Kidney glomerular epithelial cell (primary cell): ENCODE measurements at places on chromosomes 1 and 21.

GRCh38 chr21:41924368-41924754, 29.5 kb downstream of the C2CD2 start:
- no peak for DNase-seq

DNA sequence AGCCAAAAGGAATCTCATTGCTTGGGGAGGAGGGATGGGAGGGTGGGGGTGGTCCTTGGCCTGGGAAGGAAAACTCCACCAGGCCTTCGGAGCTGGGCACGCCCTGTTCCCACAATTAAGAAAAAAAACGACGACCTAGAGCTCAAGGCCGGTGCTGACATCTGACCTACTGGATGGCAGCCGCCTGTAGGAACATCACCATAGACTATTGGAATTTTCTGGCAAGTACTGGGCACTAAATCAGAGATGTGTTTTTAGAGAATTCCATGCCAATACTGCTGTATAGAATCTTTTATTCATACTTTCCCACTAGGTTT, 729 bp downstream of the NADK start:
- no peak for DNase-seq

DNA sequence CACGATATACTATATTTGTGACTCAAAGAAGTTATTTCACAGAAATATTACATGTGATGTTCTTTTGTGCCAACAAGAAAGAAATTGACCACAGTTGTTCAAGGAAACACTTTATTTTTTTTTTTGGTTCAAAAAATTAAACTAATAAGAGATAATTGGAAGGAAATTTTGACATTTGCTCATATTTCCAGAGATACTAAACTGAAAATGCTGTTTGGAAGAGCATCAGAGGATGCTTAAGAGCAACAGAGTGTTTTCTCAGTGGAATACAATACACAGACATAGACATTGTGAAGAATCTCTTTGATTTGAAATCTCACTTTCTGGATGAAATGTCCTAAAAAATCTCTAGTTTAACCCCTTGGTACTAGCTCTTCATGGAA, 760.4 kb upstream of the CXADR start:
- DNase-seq = no peak

DNA sequence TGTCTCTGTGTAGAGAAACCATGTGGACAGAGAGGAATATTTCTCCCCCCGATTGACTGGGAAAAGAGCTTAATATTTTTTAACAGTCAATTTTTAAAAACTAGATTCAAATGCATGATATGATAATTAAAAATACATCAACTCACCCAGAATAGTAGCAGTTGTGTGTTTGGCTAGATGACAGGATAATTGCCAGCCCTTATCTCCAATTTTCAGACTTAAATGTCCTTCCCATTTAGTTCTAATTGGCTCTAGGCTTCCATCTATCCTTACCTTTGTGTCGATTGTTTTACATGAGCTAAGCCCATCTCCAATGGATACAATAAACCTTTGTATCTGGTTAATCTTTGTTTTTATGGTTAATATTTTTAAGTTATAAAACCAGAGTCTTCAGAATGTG, 23.9 kb upstream of the KIAA0040 start:
- DNase-seq = no peak

- no peak for DNase-seq
Observed at GRCh38 chr1:180211860-180212229, 18.2 kb upstream of the LHX4 start.

DNA sequence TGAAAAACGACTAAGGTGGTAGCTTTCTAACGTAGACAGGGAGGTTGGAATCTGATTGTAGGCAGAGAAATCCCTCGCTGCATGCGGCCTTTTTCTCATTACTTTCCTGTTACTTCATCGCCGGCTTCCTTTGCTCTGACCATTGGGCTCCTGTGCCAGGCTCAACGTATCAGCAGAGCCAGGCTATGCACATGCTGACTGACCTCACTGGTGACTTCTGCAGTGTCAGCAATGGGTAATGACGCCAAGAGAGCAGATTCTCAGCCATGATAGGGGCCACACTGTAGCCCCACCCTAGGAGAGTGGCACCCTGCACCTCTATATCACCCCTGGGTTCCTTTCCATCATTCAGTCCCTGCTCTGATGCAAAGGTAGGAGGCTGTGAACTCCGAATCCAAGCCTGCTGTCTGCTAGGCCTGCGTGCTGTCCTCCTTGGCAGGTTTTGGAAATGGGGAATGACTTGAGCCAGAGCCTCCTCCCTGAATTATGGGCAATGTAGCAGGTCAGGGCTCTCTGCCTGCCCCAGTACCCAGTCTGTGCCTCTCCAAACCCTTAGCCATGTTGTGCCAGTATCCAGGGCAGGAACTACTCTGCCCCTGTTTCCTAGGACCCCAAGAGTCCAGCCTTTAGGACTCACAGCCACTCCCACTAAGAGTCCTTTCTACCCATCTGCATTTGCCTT, 11.4 kb downstream of the PPFIA4 start:
- DNase-seq = no peak

GRCh38 chr1:217553949-217554509, 76.9 kb downstream of the GPATCH2 start:
- no peak for DNase-seq

DNA sequence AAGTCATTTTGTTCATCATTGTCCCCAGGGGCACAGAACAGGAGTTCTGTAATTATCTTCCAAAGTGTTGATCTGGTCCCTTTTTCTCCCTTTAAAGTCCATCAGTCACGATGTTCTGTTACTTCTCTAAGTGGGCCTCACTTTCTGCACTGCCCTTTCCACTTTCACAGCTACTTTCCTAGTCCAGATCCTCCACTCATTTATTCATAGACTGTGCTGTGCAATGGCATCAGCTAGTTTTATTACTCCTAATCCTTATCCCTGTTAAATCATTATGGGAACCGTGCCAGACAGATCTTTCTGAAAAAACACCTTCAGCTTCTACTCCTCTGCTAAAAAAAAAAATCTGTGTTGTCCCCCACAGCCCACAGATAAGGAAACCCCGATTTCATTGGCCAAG, 64.0 kb upstream of the BCL10 start:
- no peak for DNase-seq

GRCh38 chr1:156656806-156657740, 15.2 kb downstream of the BCAN start:
- DNase-seq = peak; percentile 11

DNA sequence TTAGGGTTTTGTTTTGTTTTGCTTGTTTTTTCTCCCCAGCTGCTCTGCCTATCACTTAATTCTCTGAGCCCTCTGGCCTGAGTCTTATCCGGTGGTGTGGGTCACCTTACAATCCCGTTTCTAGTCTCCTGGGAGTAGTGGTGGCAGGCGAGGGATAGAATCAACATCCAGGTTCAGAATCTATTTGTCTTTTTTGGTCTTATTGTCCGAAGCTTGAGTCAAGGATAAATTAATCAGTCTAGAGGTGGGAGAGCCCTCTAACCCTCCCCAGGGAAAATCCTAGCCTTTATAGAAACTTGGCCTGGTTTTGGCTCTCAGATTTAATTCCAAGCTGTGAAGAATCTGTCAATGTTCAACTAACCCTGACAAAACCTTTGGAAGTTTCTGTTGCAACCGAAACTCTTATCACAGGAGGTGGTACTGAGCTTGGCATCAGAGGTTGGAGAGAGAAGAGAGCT, 246.3 kb downstream of the FGGY start:
- peak; percentile 57 for DNase-seq

DNA sequence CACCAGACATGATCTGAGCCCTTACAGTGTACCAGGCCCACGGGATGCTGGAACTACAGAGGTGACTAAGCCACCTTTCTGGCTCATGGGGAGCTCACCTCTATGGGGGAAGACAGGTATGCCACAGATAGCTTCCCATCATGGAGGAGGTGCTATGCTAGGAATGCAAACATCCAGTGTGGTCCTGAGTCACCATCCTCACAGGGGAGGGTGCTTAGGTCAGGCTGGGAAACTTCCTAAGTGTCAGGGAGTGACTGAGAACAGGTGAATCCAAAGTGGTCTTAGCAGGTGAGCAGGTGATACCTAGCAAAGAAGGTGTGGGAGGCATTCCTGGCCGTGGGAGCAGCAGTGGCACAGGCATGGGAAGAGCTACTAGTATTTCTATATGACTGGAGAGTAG, 8.6 kb upstream of the RASSF5 start:
- DNase-seq = peak; percentile 57

- DNase-seq = peak; percentile 21
Observed at GRCh38 chr1:53578358-53578757, 119.2 kb downstream of the DMRTB1 start.
